CD4-positive, alpha-beta T cell treated with Interleukin-21 for 1 hour (primary cell): ENCODE measurements at places on chromosomes 11 and 22.

DNA sequence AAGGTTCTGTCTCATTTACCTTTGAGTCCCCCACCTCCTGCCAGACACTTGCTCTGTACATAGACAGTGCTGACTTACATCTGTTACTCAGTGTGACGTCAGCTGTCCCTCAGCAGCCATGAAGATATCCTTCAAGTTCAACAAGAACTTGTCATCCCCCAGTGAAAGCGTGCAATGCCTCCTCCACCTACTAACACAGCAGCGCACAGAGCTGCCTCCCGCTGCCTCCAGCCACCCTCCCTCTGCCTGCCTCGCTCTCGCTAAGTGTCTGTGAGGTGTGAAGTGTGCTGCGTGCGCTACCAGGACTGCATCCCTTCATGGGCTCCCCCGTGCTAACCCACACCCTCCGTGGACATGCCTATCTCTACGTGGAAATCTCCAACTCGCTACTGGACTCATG lies 621.4 kb downstream of the BRD1 start:
- no peak for DNase-seq

DNA sequence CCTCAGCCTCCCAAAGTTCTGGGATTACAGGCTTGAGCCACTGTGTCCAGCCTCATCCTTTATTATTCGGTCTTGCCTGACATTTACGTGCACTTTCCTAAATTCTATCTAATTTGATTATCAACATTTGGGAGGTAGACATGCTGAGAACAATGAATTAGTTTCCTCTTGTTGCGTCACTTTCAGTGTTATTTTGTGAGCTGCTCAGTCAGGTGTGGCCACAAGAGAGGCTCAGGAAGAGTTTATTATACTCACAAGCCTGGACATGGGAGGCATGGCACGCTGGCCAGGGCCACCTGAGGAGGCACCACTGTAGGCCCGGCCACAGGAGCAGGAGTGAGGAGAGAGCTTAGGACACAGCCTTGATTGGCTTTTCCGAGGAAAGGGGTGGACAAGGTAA lies 59.7 kb upstream of the RBFOX2 start:
- no peak for DNase-seq

GRCh38 chr11:122852796-122853160 lies 14.5 kb downstream of the CRTAM start:
- DNase-seq, result no peak

DNA sequence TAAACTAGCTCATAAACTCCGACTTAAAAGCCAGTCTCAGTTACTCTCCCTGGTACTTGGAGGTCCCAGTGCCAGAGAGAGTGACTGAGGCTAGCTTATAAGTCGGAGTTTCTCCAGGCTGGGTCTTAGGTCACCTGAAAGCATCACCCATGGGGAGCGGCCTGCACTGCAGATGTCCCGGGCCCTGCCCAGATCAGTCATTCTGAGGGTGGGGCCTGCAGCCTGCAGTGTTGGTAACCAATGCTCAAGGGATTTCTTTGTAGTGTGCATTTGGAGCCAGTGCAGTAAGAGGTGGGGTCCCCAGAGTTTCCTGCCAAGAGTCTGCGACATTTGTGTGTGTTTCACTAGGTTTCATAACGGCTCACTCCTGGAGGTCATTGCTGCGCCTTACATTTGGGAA lies 14.8 kb downstream of the TAB1 start:
- DNase-seq, result no peak

DNA sequence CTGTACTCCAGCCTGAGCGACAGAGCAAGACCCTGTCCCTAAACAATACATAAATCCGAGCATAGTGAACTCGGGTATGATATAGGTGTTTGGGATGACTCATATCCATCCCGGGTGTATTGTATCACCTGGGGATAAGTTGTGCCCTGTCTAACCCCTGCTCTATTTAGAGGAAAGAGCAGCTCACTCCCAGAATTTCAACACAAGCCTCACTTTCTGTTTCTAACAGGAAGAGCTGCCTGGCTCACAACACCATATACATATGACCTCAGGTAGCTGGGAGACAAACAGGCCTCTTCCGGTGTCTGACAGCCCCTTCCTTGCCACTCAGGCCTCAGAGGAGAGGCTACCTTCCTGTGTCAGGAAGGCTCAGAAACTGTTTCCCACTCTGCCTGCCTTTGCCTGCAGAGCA lies 9.9 kb upstream of the MICALL1 start:
- peak; percentile 62 for DNase-seq

DNA sequence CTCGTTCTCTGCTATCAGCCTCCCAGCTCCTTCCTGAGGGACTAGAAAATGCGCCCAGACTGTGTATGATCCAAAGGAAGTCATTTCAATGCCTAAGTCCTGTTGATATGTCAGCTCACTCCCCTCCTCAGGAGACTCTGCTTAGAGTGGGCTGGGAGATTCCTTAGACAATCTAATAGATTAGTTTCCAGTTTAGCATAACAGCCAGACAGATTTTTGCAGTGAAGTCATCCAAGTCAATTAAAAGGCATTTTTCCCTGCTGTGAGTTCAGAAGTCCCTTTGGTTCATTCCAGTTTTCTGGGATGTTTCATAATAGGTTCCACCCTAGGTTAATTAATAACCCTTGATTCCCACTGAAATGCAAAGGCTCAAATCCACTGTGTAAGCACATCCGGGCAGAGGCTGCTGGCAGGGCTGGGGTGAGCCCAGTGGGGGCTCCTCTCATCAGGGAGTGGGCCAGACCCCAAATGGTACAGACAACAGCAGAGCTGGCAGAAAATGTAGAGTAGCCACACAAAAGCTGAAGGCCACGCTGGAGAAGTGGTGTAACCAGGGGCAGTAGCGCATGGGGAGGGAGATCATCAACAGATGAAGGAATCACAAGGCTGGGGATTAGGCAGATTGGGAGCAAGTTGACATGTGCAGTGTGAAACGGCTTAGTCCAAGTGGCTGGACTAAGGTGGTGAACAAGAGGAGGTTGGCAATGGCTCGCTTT lies 90.6 kb downstream of the SYN3 start:
- DNase-seq, result no peak

GRCh38 chr11:866481-866880 lies 23.8 kb downstream of the TSPAN4 start:
- no peak for DNase-seq

DNA sequence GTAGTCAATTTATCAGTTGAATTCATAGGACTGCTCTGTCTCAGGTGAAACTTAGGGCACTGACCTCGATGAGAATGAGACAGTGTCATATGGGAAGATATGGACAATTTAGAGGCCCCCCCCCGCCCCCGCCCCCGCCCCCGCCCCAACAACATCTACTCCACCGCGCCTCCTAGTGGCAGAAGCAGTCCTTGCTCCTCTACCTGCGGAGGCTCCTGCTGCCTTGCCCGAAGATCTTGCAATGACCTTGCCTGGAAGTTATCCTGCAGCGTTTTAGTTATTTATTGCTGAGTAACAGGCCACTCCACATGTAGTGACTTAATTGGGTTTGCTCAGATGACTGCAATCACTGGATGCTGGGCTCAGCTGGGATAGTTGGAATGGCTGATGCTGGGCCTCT lies 15.2 kb downstream of the SERPINH1 start:
- DNase-seq, result peak; percentile 57

DNA sequence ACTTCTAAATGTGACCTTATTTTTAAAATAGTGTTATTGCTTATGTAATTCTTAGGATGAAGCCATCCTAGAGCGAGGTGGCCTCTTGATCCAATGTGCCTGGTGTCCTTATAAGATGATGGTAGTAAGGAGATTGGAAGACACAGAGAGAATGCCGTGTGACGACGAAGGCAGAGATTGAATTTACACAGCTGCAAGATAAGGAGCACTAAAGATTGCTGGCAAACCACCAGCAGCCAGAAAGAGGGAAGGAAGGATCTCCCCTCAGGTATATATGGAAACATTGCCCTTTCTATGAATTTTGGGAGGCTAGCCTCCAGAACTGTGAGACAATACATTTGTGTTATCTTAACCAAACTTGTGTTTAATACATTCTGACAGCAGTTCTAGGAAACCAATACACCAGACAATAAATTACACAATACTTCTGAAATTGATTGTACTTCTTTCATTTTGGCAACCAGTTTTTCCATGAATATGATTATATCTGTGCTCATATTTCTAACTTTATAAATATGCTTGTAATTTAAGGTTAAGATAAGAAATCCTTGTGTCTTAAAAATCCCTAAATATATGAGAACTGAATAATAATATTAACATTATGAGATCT lies 86.3 kb upstream of the VPREB1 start:
- DNase-seq, result no peak

GRCh38 chr11:13223112-13223511 lies 54.5 kb upstream of the BMAL1 start:
- DNase-seq, result no peak

- no peak for DNase-seq
These were observed 76.0 kb upstream of the GRK3 start for GRCh38 chr22:25488244-25489020.

GRCh38 chr11:112297248-112297866 lies 36.7 kb upstream of the PLET1 start:
- peak; percentile 3 for DNase-seq

DNA sequence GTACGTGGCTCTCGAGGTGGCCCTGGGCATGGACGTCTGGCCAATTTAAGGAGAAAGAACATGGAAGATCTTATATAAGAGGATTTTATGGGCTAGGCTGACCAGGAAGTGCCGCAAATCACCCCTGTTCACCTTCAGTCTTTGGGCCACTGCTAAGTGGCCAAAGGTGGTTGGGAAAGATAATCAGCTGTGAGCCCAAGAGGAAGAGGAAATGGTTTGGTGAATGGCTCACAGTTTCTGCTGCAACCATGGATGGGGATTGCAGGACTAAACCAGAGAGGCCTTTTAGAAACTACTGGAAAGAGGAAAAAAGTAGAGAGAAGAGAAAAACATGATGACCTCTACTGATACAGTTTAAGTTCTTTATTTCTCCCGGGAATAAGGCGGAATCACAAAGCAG lies 96.0 kb upstream of the ARHGAP20 start:
- no peak for DNase-seq

- DNase-seq, result peak; percentile 60
These were observed 21.8 kb upstream of the CD5 start for GRCh38 chr11:61080526-61080925.

DNA sequence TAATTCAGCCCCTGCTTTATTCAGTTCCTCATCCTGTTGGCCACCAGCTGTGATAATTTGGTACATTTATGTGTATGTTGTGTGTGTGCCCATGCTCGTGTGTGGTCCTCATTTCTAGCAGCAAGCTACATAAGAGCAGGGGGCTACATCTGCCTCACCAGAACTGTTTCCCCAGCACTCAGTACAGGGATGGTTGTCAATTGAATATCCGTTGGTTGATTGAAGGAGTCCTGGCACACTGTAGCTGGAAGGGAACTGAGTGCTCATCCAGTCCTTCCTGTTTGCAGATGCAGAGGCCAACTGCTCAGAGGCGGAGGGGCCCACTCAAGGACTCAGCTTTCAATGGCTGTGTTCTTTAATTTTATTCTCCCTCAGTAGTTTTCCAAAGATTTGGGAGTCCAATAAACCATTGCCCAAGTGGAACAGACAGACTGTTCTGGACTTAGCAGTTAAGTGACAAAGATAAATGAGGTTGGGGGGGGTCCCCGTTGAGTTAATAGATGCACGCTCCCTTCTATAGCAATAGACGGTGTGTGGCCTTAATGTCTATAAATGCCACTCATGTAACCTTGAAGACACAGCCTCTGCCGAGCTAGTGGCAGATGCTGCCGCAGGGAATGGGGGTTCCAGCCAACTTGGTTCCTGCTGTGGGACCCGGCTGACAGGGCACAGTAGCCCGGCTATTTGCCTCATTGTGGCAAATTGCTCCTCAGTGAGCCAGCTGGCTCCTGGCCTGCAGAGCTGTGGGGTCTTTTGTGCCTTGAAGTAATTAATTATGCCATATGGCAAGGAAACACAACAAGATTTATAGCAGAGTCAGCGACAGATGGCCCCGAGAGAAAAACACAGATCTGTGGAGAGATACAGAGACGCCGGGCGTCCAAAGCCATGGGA lies 71.4 kb upstream of the GRK3 start:
- no peak for DNase-seq

DNA sequence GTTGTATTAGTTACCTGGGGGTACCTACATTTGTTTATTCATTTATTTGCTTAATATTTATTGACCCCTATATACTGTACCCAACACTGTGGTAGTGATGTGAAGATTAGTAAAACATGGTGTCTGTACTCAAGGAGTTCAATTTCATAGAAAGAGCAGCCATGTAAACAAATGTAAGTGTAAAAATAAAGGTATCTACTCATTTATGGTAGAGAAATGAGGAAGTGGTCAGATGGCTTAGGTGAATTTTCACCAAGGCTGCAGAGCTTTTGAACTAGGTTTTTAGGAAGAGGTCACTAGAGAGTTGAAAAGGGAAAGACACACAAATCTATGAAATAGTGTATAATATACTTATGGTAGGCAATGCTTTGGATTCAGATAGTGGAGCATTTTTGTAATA lies 11.1 kb downstream of the CTR9 start:
- no peak for DNase-seq

GRCh38 chr11:31509051-31509428 lies 382 bp downstream of the IMMP1L start:
- peak; percentile 47 for DNase-seq

DNA sequence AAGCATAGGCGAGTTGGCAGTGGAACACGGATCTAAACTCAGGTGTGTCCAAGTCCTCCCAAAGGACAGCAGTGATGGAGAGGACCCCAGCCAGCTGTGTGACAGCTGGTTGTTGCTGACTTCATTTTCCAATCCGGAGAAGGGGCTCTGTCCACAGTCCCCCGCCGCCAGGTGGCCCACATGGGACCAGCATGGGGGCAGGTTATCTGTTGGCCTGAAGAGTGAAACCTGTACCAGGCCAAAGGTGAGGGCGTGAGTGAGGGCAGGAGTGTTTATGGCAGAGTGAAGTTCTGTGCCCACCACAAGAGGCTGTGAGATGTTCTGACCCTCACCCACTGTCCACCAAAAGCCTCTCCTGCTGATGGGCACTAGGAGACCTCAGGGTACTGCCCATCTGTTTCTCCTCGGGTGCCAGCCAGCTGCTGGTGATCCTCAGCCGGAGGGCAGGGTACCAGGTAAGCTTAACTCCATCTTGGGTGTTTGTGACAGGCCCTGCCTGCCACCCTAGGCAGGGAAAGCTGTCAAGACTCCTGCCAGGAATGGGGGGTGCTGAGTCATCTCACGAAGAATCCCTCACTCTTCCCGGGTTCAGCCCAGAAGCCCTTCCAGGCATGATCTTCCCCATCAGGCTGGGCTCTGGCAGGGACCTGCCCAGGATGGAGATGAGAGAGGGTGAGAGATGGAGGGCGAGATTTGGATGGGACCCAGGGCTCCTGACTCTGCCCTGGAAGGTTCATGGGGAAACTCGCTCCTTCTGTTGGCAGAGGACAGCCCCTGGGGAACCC lies 15.5 kb upstream of the TAB1 start:
- no peak for DNase-seq

GRCh38 chr11:95531116-95531515 lies 258.5 kb downstream of the FAM76B start:
- no peak for DNase-seq

DNA sequence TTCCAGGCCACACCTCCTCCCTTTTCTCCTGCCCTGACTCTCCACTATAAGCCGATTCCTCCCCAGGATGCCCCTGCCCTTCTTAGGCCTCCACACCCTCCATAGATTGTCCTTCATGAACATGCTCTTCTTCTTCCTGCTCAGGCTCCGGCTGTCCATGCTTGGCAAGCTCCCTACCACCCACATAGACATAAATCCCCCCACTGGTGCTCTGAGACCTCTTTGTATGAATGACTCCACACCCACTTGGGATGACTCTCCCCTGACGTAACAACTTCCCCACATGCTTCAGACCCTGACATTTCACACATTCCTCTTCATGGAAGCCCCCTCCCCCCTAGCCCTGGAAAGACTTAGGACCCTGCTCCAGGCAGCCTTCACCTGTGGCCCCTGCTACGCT lies 542.5 kb upstream of the LARGE1 start:
- no peak for DNase-seq
